ENCODE measurements at places on chromosomes 16 and 17.

DNA sequence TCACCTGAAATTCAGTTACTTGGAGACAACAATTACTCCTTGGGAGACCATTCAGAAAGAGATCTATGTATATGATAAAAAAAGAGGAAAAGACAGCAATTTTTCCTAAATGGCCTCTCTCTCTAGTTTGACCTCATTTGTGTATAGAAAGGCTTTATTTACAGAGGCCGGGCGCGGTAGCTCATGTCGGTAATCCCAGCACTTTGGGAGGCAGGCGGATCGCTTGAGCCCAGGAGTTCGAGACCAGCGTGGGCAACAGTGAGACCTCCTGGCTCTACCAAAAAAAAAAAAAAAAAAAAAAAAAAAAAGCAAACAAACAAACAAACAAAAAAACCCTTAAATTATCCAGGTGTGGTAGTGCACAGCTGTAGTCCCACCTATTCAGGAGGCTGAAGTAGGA lies 20.7 kb downstream of the GRB2 start:
- DNase-seq: no peak

DNA sequence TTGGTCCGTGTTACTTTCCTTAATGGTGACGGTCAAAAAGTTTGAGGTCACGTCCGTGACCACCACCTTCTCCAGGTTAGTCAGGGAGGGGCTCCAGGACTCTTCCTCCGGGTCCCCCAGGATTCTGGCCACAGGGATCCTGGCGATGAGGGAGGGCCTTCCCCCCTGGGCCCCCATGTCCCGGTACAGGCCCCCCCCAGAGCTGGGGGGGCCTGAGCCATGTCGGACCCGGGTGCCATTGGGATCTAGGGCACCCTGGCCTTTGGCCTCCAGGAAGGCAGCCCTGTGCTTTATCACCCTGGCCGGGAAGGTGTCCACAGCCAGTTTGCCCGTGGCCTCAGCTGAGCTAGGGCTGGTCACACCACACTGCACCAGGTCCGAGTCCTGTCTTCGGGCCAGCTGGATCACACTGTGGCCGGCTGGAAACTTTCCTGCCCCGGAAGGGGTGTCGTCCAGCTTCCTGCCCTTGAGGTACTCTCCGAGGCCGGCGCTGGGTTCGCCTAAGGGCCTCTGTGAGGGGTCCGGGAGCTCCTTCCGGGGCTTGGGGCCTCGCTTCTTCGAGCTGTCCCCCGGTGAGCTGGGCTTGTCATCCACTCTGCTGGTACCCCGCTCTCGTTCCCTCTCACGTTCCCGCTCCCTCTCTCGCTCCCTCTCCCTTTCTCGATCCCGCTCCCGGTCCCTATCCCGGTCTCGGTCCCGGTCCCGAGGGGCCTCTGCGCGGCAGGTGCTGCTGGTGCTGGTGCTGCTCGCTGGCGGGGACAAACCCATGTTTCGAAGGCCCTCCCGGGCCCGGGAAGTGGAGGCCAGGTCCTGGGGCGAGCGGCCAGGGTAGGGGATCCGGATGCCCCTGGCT lies 2.0 kb downstream of the CBX8 start:
- DNase-seq: no peak

DNA sequence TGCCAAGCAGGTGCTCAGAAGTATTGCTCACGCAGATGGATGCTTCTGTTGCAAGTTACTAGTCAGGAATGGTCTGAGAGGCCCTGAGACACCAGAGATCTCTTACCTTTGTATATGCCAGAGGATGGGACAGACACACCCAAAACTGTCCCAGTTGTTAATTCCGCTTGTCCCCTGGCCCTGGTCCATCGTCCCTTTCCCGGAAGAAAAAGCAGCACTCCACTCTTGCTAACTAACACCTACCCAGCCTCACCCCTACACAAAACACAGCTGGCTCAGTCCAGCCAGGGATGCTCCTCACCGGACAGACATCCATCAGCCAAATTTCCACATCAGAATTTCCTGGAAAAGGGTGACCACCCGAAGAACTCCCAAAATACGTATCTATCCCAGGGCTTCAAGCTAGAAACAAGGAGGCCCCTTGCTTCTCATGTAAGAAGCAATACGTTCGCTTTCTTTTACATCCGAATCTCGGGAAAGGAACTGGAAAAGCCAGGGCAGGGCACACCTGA lies 2.0 kb downstream of the GAS7 start:
- no peak for DNase-seq

GRCh38 chr17:19904412-19904811 lies 36.7 kb upstream of the ULK2 start:
- no peak for DNase-seq

GRCh38 chr17:17919169-17920107 lies 52.8 kb downstream of the TOM1L2 start:
- DNase-seq: peak; percentile 81

GRCh38 chr17:42031584-42031983 lies 11.7 kb downstream of the NKIRAS2 start:
- no peak for DNase-seq

- DNase-seq: no peak
Measured at GRCh38 chr17:2420176-2420575, 19.3 kb upstream of the MNT start.

DNA sequence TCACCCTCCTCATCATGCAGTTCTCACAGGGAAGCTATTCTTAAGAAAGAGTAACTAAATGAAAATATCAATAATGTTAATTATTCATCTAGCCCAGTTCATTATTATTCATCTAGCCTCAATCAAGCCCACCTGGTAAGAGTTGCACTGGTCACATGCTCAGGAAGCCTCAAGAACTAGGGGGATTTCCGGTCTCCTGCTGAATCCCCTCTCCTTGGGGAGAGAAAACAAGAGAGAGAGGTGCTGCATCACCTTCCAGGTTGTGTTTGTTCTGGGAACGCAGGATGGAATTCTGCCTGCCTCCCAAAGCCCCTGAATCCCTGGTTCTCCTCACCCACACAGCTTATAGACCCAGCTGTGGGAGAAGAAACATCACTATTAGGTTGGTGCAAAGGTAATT lies 164.0 kb downstream of the PMP22 start:
- DNase-seq: no peak

- no peak for DNase-seq
Measured at GRCh38 chr16:17128791-17129190, 342.0 kb downstream of the XYLT1 start.

DNA sequence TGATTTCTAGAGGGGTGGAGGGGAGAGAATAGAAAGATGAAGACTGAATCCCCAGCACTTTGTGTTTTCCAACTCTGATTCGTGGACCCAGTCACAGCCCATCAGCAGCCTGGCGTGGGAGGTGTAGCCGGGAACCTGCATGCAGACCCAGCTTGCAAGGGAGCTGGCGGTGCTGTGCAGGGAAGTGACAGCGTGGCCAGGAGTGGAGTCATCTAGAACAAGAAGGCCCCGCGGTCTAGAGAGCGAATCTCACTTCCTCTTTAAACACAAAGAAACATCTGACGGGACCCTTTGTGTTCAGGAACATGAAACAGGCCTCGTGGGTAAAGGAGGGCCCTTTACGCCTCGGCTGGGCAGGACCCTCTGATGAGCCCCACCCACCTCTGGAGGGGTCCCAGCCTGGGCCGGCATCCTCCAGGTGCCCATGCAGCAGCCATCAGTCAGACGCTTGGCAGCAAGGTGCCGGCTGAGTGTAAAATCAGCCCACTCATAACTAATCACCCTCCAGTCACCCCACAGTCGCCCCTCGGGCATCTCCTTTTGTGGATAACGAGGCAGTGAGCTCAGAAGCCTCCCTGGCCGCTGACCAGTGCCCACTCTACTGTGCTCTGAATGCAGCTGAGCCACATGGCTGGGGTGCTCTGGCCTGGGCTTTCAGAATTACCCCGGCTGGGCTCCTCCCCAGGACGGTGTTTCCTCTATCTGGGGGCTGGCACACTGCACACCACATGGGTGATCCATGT lies 4.4 kb downstream of the SNAI3 start:
- no peak for DNase-seq

DNA sequence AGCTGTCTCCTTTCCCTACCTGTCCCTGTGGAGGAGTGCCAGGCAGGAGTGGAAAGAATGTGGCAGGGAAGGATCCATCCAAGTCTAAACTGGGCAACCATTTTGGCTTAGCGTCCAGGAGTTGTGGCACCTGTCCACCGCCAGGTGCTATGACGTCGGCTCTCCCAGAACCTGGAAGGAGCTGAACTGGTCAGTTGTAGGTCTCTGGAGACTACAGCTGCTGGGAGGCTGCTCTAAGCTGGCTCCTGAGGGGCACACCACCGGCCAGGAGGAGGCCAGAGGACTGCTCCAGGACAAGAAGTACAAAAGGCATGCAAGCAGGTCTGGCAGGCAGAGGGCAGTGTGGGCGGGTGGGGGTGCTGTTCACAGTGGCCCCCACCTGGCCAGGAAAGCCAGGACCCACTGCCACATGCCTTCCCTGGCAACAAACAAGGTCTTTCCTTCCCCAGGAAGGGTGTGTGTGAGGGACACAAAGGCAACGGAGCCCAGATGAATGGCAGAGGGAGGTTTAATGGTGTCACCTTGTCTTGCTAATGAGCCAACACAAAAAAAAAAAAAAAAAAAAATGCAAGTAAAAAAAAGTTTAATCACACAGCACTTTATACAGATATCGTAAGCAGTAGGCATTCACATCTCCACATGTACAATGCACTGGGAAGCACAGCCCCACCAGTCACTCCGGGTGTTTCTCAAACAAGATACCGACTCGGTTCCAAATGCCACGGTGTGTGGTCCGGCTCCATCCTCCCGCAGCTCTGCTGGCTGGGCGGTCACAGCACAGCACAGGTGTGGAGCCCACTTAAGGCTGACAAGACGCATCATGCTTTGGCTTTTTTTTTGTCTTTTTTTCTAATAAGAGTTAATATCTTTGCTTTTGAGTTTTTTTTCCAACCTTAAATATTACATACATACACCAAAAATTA lies 4.8 kb downstream of the SPHK1 start:
- DNase-seq: peak; percentile 55

GRCh38 chr16:4315186-4316107 lies at the start of gene GLIS2:
Gene GLIS2 (plus strand): TSS chr16:4316067. CDS start chr16:4332281, 16,214 bp downstream.
- peak; percentile 90 for DNase-seq

- DNase-seq: no peak
Measured at GRCh38 chr16:50072730-50073129, 7.0 kb downstream of the HEATR3 start.

- peak; percentile 78 for DNase-seq
Measured at GRCh38 chr16:12455287-12455798, 348.3 kb downstream of the CPPED1 start.

DNA sequence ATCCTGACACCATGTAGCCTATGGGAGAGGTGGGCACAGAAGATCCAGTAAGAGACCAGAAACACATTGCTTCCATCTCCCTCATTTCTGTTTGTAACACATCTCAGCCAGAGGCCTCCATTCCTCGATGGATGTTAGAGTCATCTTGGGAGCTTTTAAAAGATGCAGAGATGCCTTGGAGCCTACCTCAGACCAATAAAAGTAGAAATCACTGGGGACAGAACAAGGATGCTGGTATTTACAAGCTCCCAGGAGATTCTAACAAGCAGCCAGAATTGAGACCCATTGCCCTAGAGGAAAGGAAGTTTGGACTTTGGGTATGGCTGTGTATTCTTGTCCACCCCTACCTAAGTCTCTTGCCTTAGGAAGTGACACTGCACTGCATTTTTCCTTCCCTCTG lies 40.8 kb downstream of the HS3ST3A1 start:
- DNase-seq: no peak

DNA sequence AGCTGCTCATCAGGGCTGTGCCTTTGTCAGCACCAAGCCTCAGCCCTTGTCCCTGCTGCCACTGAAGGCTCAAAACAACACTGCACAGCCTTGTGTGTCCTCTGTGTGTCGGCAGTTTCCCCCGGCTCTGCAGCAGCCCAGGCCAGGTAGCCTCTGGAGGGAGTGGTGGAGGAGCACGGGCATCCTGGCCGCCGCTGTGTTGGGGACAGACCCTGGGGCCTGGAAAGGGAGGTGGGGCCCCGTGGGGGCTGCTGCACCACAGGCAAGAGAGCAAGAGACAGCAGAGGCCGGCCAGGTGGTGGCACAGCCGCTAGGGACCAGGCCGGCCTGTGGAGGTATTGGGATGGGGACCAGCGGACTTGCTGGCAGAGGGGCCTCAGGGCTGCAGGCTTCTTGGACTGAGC lies 96.9 kb upstream of the ZNF750 start:
- DNase-seq: no peak

GRCh38 chr16:12724226-12724625 lies 79.5 kb downstream of the CPPED1 start:
- DNase-seq: no peak

GRCh38 chr17:40956401-40957254 lies 10.1 kb downstream of the KRT39 start:
- DNase-seq: no peak

GRCh38 chr16:49763826-49764225 lies 92.1 kb downstream of the ZNF423 start:
- DNase-seq: no peak

GRCh38 chr17:77471984-77472461 lies 331.3 kb downstream of the SEC14L1 start:
- peak; percentile 43 for DNase-seq

- DNase-seq: peak; percentile 67
Measured at GRCh38 chr17:80984749-80985148, 6.9 kb upstream of the CHMP6 start.

DNA sequence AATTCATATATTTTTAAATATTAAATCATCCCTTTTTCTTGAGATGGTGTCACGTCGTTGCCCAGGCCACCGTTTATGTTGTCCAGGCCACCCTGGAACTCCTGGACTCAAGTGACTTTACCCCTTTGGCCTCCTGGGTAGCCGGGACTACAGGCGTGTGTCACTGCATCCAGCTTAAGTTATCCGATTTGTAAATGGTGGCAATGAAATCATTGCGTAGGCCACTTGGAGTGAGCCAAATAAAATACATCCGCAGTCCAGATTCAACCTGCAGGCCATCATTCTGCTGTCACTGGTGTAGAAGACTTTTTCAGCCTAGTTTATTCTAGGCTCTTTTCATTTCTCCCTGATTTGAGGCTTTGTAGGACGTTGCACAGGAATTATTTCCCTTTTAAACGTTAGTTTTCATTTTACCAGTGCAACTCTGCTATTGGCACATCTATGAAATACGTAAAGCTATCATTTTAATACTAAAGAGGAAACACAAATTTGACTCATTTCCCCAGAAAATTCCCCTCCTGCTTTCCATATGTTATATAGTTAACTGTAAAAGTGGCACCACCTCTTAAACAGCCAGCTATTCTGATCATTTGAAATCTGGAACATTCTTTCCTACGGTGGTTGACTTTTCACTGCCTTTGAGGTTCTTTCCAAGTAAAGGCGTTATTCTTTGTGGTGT lies 449.8 kb downstream of the MAF start:
- no peak for DNase-seq

GRCh38 chr16:84999200-84999599 lies 12.1 kb downstream of the ZDHHC7 start:
- DNase-seq: no peak
